ENCODE measurements at places on chromosomes 2 and 18.
A peak's percentile ranks its signal among the peaks of the same experiment; 100 is the strongest.

DNA sequence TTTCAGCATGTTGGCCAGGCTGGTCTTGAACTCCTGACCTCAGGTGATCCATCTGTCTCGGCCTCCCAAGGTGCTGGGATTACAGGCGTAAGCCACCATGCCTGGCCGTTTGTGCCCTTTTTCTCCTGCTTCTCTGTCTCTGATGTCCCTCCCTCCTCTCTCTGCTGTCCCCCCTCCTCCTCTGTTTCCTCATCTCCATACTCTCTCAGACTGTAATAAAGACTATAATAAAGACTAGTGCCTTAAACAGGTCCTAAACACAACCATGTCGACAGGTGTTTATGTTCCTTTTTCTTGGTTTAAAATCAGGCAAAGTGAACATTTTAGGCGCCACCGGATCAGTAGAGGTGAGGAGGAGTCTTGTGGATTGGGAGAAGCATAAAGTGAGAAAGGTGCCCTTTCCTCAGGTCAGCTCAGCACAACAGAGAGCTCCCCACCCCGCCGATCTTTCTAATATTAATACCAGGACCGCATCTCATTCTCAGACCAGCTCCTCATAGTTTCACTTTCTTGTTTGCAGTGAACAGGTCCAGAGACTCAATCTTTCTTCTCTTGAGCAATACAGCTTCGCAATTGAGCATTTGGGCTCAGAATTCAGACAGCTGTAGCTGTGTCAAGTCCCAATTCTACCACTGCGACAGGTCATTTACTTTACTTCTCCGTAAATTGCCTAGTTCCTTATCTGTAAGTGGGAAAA is 23.7 kb downstream of the TIMM21 start:
- no peak for DNase-seq

DNA sequence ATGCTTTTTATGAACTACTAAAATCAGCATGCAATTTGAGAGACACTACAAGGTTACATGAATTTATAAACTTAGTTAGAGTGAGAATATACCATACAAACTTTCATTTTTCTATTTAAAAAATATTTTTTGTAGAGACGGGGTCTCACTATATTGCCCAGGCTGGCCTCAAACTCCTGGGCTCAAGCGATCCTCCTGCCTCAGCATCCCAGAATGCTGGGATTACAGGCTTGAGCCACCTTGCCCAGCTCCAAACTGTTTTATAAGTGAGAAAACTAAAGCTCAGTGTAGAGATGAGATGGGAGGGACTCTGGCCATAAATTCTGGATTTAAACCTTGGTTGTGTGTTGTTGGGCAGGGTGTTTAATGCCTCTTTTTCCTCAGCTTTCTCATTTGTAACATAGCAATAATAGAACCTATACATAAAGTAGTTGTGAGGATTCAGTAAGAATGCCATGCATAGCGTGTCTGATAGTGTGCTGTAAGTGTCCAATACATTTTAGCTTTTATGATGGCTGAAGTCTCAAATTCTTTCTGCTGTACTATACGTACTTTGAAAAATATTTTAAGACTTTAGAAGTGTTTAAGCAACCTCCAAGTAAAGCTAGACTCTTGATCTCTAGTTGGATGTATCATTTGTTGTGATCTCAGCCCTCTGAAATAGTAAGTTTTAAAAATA is 9.7 kb downstream of the CAB39 start:
- DNase-seq, result no peak

DNA sequence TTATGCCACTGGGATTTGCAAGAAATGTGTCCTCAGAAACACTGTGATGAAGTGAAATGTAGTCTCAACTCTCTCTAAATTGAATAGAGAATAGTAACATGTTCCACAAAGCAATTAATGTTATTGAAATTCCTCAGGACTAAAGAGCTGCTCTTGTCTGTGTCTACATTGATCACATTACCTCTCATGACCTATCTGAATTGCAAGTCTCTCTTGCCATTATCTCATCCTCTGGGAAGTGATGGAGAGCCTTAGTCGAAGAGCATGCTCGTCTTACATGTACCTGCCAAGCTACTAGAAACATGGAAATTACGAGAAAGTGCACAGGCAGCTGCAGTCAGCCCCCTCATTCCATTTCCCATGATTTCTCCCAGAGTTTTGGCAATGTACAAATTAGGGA is 561.1 kb upstream of the ZNF804A start:
- DNase-seq, result no peak

GRCh38 chr2:100601661-100602060 is 38.9 kb downstream of the PDCL3 start:
- no peak for DNase-seq

DNA sequence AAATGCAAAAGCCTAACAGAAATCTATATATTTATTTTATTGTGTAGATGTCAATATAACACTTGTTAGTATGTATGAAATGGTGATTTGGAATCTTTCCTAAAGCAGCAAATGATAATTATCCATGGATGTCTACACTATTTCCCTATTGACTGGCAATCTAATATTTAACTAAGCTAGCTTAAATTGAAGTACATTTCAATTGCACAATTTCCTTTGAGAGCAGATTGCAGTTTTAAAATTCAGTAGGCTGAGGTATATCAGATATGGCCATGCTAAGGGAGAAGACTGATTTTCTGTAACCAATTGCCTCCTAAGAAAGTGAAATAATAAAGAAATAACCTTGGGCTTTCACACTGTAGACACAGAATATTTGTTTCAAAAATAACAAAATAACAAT is 90.1 kb upstream of the KCNJ3 start:
- DNase-seq, result no peak

- DNase-seq, result peak; percentile 37
Observed at GRCh38 chr2:120206022-120206581, 17.1 kb downstream of the TMEM185B start.

DNA sequence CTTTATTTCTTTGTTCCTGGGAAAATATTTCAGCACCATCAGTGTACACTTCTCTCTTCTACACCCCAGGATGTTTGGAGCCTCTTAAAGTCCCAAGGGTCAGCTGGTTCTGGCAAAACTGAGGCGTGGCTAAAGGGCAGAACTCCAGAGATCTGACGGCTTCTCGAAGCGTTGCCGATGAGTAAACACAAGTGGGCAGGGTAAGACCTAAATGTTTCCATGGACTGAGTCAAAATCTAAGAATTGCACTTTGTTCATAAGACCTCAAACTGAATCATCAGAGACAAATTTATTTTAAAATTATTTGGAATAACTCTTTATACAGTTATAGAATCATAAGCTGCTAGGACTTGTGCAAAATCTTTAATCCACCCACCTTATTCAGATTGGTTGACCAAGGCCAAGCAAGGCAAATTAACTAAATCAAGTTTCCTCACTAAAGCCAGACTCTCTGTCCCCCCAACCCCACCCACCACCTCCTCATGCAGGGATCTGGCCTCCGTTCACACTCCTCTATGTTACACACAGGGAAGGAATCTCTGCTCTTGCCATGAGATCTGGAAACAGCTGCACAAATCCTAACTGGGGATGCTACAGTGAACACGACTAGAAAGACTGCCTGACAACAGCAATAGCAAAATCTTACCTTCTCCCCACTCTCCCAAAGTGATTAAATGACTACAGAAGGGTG is 342.6 kb upstream of the KLHL29 start:
- no peak for DNase-seq

DNA sequence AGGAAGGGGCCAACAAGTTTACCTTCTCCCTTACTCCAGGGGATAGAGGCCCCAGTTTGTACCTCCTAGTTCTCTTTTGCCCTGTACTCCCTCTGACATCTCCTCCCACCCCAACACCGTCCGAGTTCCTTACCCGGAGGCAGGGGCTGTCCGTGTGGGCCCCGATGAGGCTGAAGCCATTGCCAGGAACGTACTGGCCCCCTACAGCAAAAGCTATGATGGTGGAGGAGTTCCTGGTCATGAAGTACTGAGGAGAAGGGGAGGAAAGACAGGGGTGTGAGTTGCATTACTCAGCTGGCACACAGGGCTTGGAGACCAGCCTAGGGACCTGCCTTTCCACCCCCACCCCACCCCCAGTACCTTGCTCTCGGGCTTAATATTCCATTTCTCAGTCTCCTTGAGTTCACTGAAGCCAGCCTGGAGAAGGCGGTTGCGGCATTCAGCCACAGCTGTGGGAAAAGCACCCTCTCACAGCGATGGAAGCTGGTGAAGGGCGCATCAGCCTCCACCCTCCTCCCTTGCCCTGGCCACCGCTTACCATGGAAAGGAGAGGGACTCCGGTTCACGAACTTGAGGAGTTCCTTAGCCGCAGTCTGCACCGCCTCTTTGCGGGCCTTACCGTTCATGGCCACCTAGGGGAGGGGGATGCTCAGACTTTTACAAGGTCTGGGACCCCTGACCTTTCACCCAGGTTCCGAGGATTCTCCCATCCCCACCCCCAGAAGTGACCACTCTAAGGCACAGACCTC is 1.0 kb downstream of the DNPEP start:
- no peak for DNase-seq

GRCh38 chr2:49111456-49111855 is 42.9 kb downstream of the FSHR start:
- DNase-seq, result no peak

DNA sequence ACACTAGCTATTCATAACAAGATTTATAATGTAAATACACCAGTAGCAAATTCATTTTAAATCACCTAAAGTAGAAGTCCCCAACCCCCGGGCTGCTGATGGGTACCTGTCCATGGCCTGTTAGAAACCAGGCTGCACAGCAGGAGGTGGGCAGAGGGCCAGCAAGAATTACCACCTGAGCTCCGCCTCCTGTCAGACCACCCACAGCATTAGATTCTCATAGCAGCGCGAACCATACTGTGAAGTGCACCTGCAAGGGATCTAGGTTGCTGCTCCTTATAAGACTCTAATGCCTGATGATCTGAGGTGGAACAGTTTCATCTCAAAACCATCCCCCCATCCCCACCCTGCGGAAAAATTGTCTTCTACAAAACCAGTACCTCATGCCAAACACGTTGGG is 71.3 kb downstream of the KANSL1L start:
- DNase-seq, result no peak

DNA sequence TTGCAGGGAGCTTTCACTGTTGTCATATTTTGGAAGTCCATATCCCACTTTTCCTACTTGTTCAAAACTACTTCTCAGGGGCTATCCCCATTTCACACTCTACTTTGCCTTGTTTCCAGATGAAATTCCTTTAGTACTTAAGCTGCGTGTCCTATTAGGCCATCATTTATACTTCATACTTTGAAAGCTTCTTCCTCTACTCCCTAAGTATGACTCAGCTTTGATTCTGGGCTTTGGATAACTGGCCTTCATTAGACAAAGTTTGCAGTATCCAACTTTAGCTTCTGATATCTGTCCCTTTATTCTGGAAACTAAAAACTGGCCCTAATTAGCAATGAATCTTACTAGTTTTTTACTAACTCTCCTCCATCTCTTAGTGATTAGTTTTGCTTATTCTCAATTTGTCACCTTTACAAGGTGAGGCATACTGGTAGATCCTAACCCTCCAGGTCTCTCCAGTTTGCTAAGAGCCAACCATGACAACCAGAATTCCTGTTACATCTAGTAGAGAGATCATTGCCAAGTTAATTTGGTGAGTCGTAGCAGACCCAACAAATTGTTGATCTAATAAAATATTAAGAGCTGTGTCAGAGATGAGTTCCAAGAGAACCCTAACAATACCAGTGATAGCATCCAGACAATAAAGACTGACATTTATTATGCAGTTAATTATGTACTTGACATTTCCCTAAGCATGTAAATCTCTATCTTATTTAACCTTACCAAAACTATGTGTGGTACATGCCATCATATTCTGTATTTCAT is 31.2 kb upstream of the ITGAV start:
- no peak for DNase-seq

- DNase-seq, result no peak
Observed at GRCh38 chr2:158239271-158239670, 137.6 kb downstream of the UPP2 start.

DNA sequence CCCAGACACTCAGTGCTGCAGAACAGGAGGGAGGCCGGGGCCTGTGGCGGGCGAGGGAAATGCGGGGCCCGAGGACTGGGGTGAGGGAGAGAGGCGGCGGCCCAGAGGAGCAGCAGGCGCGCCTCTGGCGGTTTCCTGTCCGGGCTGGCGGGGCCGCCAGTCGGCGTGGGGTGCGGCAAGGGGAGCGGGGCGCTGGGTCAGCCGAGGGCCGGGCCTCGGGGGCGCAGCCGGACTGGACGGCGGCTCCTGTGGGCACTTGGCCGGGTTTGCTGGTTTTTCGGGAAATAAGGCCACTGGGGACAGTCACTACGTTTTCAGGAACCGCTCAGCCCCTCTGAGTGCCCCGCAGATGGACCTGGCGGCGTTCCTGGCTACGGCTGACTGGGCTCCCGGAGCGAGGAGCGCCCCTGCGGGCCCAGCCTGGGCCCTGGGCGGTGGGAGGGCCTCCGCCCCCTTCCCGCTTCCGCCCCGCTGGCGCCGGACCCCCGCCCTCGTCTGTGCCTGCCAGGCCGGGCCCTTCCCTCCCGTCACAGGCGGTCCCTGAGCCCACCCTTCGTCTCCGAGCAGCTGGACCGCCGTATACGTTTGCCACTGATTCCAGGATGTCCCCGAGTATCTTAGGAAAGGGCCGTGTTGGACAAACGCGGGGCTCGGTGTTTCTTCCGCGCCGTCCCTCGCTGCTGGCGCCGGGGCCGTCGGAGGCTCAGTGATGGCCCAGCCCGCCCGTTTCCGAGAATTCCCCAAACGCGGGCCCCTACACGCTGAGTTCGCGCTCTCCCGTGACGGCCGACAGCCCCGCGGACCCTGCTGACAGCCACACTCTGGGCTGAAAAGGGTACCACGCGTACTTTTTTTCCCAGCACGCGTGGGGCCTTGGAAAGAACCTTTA is 84.6 kb downstream of the FAM210A start:
- DNase-seq, result no peak

GRCh38 chr2:239315308-239315707 is 85.5 kb downstream of the HDAC4 start:
- no peak for DNase-seq

DNA sequence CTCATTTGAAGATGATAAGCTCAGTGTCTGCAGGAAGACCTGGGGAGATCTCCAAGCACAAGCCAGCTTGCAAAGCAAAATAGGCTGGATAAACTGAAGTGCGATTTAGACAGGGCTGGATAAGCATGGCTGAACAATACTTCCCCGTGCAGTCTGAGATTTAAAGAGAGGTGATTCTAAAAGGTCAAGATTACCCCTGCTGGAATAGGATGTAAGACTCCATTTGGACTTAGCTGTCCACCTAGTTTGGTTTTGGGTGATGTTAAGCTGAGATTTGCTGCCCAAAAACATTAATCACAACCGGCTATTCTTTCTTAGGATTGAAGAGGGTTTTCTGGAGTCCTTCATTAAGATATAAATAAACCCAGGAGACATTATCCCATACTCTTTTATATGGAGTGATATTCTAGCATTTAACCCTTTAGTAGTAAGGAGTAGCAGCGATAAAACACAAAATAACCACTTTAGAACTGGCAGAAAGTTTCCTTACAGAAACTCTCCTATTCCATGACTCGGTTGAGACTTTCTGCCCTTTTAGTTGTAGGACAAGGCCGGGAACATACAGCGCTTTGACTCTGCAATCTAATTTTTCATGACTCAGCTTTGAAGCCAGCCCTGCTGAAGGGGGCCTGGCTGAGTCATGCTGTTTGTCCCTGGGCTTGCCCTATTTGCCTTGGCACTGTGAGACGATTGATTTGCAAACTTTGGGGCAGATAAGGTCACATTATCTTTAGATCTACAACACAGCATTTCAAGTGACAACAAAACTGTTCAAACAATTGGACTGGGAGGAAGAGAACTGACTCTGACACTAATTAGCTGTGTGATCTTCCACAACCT is 238.2 kb downstream of the GCA start:
- DNase-seq, result no peak

GRCh38 chr2:237291138-237291792 is 122.7 kb downstream of the COL6A3 start:
- no peak for DNase-seq
